ENCODE measurements at places on chromosomes 4 and X.

GRCh38 chr4:121669163-121669550, 27.6 kb downstream of the ANXA5 start:
- peak; percentile 77 for DNase-seq

DNA sequence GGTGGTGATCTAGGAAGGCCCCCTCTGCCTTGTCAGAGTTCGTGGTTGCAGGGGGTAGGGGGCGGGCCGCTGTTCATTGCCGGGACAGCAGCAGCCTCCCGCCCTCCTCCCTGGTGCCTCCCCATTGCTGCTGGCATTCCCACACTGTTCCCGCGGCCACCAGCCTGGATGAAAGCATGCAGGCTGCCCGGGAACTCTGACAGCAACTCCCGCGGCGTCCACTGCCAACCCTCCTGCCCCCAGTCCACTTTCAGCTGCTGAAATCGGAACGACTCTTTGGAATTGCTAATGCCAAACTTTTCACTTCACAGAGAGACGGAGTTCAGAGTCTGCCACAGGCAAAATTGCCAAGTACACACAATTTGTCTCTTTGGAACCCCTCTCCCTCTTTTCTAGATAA, 121.9 kb downstream of the BEND2 start:
- no peak for DNase-seq

DNA sequence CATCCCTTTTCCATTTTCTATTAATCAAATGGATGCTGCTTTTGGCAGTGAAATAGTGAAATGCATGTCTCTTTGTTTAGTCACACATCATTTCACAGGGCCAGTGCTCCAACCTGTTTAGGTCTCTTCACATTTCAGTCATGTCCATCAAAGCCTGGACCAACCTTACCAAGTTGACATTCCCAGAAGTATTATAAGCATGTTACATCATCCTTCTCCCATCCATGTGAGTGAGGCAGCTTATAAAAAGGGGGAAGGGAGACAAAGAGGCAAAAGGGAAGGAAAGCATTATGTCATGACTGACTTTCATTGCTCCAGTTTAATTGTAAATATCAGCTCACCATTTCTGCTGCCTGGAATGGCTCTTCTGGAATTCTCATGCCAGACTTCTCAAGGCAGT, 94.4 kb downstream of the NWD2 start:
- no peak for DNase-seq

DNA sequence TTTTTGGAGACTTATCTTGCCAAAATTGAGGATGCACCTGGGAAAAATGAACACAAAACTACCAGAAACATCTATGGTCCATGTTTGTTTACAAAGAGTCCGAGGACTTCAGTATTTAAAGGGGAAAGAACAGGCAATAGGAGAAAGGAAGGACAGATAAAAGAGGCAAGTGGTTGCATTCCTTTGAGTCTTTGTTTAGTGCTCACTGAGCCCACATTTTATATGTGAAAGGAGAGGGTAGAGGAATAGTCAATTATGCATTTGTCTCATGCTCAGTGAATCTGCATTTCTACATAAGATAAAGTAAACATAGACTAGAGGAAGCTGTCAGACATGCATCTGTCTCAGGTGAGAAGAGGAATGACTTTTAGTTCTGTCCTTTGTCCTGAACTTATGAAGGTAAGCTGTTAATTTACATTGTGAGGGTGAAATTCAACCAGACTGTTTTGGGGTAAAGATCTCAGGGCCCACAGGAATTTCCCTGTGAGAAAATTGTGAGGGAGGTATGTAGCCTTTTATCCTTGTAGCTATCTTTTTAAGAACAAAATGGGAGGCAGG, 4.5 kb downstream of the DMP1 start:
- no peak for DNase-seq

DNA sequence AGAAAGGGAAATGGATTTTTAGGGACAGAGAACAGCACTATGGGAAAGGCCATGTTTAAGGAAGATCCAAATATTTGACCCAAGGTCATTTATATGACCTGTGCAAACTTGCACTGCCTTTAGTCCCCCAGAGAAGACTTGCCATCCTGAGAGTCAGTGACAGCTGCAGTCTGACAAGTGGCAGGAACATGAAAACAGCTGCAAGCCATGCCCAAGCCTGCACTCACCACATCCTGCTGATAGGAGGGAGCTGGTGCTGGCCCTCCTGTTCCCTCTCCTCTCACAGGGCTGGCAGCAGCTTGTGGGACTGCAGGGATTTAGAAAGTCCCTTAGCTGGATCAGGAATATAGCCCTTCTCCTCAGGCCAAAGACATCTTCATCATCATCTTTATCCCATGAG, 187.7 kb downstream of the RAP1GDS1 start:
- no peak for DNase-seq

DNA sequence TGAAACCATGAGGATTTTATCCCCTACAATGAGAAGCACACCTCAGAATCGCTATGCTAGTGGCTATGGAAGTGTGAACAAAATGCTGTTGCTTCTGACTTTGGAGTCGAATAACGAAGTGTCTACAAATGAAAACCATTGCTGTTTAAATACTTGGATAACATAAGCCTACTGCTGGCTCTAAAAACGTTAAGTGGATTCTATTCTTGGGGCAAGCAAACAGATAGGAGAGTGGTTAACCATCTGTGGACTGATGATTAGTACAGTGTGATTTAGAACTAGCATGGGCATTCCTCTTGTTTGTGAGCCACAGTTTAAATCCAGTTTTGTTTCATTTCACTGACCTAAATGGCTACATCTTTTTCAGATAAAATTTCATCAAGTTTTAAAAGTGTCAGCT, 109.7 kb upstream of the PNPLA4 start:
- DNase-seq, result no peak

DNA sequence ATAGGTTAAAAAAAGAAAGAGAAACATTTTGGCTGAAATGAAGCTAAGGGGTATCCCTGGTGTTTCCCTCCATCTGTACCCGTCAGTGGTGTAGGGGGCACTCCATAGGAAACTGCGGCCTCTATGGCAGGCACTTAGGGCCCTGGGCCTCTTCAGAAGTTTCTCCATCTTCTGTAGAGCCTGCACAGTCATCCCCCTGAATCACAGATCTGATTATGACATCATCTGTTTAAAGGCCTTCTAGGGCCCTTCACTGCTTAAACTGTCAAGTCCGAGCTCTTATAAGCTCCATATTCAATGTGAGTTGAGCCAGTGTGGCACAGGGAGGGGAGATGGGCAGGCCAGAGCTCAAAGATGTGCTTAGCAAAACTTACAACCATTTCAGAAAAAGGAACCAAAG, 241.3 kb downstream of the NR3C2 start:
- DNase-seq, result no peak

GRCh38 chr4:129261584-129261983, 165.6 kb downstream of the C4orf33 start:
- DNase-seq, result no peak

DNA sequence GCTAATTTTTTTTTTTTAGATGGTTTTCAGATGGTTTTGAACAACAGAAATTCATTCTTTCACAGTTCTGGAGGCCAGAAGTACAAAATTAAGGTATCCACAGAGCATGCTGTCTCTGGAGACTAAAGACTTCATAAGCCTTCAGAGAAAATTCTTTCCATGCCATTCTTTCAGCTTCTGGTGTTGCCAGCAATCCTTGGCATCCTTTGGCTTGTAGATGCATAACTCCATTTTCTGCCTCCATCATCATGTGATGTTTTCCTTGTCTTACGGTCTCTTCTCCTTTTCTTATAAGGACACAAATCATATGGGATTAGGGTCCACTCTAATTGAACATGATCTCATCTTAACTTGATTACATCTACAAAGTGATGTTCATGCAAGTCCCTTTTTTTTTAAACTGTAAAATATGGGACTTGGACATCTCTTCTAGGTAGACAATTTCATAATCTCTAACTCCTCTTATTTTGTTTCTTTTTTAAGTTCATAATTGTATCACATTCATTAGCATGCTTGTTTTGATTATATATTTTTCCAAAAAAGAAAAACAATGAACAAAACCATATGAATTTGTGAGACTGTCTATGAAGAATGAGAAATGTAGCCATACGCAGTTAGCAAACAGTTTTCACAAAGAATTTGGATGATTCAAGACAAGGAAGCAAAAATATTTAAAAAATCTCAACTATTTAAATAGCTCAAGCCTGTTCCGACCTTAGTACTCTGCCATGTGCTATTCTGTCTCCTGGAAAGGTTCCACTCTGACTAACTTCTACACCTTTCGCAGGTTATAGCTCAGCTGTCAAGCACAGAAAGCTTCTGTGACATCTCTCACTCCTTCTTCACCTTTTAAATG, 53.1 kb upstream of the GIMD1 start:
- peak; percentile 82 for DNase-seq

GRCh38 chr4:40515398-40516293, 114.0 kb downstream of the RBM47 start:
- DNase-seq, result no peak

- no peak for DNase-seq
These were observed 223.5 kb downstream of the APBB2 start for GRCh38 chr4:40990899-40991265.

DNA sequence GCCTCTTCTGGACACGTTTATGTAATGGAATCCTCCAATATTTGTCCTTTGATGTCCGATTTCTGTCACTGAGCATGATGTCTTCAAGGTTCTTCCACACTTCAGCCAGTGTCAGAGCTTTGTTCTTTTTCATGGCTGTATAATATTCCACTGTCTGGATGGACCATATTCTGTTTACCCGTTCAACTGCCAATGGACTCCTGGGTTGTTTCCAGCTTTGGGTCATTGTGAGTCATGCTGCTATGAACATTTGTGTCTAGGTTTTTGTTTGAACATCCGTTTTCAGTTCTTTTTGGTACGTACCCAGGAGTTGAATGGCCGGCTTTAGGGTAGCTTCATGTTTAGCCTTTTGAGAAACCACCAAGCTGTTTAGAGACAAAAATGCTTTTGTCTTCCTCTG, 93.2 kb downstream of the SHOX start:
- DNase-seq, result peak; percentile 27

GRCh38 chr4:4377732-4378460, 9.0 kb upstream of the NSG1 start:
- no peak for DNase-seq

DNA sequence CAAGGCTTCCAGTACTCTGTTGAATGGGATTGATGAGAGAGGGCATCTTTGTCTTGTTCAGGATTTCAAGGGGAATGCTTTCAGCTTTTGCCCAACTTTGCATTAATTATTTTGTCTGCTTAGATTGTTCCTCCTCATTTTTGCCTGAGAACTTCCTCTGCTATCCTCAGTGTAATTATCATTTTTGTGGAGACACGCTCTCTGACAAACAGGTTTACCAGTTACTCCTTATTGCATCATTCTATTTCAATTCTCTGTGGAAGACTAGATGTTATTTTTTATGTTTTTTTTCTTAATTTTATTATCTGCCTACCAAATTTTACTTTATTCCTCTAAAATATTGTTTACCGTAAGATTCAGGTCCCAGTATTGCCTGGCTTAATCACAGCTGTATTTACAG, 349.2 kb downstream of the ADGRL3 start:
- DNase-seq, result peak; percentile 8

GRCh38 chr4:48173056-48173991, 39.3 kb upstream of the TXK start:
- peak; percentile 83 for DNase-seq

GRCh38 chr4:11428899-11429698, 405 bp upstream of the HS3ST1 start:
- DNase-seq, result peak; percentile 68

- DNase-seq, result no peak
These were observed 792 bp downstream of the SLC10A4 start for GRCh38 chr4:48483777-48484493.

- peak; percentile 39 for DNase-seq
These were observed 725 bp downstream of the FAM120C start for GRCh38 chrX:54182194-54182863.

GRCh38 chr4:168755598-168756477, 254.2 kb downstream of the CBR4 start:
- peak; percentile 64 for DNase-seq

GRCh38 chr4:6953751-6954380, 44.2 kb downstream of the TBC1D14 start:
- DNase-seq, result peak; percentile 81

DNA sequence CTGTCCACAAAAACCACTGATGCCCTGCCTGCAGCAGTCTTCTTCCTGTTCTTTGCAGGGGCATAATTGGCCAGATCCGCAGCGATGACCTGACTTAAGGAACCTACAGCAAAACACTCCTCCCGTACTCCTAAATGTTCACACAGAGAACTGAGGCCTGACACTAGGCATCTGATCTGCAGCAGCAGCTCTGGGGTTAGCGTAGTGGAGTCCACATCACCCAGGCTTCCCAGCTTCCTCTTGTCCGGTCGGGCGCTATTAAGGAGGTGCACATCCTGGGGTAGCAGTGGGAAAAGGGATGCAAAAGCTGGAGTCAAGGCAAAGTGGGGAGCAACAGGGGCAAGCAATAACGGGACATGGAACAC, 758 bp downstream of the SCFD2 start:
- peak; percentile 11 for DNase-seq

- no peak for DNase-seq
These were observed 172.2 kb upstream of the TLL1 start for GRCh38 chr4:165700855-165701254.

DNA sequence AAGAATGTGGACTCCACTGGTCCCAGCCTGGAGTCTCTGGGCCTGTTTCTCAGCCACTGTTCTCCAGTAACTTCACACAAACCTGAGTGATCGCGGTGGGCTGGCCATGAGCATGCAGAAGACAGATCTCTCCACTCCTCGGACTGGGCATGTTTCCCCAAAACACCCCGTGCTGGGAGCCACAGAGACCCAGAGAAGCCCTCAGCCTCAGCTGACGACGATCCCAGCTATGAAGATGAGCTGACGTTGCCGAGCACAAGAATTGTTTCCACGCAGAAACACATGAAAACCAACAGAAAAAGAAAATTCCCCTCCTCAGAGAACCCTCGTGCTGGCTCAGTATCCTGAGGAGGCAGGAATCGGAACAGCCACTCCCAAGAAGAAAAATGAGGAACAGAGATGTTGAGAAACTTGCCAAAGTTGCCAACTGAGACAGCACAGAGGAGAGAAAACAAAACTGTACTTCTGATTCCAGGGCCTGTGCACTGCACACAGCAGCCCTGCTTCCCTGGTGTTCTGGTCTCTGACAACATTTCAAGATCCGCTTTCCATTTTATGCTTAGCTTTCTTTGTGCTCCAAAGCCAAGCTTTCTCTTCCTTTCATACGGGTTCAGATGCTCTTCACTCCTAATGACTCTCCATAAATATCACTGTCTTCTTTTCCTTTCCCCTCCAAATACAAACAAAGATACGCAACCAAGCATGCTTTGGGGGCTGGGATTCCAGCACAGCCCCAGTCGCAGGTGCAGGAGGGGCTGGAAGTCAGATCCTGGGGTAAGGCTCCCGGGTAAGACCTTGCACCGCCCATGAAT, 81.4 kb downstream of the IRF2 start:
- DNase-seq, result no peak

- DNase-seq, result peak; percentile 77
These were observed 17.7 kb downstream of the SLC10A6 start for GRCh38 chr4:86831262-86832130.

DNA sequence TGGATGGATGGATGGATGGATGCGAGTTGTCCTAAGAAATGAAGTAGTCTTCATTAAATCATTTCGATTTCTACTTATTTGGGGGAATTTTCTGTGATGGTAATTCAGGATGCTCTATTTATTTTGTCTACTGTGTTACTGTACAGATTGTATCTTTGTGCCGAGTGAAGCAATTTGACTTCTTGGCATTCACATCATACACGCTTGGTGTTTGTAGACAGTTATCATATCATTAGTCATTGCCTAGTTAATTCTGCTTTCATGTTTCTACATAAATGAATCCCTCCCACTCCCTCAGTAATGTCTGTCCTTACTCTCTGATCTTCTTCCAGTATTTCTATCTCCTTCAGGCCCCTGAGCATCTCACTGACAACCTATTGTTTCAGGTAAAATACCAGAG, 64.0 kb downstream of the RASGEF1B start:
- no peak for DNase-seq

- DNase-seq, result peak; percentile 43
These were observed 33.1 kb downstream of the OSTC start for GRCh38 chr4:108683479-108683878.

Data from fibroblast of skin of back (primary cell).